Cardiac muscle cell (in vitro differentiated cells and primary cell): ENCODE measurements at places on chromosomes 11 and 22. TPM values are rescaled to one million over a fixed set of nuclear protein-coding genes. Genes with fewer than 3 reads are reported as not detected.

DNA sequence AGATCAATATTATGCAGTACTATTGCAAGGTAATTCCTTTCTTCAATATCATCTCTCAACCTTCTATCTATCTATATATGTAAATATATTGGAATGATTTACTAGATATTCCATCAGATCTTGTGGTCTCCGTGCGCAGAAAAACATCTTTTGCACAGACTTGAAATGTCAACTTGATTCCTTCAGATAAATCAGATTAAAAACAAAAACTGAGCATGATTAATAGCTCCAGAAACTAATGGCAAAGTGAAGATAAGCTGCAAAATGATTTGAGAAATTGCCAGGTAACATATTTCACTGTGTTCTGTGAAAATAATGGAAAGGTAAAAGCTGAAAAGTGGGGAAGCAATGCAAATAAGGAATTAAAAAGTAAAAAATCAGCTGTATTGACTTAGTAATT, 200.1 kb upstream of the CTSC start:
- DNase-seq, result no peak

The JAML gene
- not detected in 2 replicates for total RNA-seq

The GAB4 gene
- not detected in 2 replicates for total RNA-seq

DNA sequence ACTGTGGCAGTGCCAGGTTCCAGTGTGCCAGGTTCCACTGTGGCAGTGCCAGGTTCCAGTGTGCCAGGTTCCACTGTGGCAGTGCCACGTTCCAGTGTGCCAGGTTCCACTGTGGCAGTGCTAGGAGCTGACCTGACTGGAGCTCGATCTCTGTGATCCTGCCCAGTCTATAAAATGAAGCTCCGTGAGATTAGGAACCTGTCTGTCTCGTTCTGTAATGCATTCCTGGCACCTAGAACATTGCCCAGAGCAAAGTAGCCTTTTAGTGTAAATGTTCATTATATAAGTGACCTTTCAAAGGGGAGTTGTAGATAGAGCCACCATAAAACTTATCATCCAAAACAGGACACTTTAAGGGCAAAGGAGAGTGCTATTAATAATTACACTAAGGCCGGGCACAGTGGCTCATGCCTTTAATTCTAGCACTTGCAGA, 36.0 kb downstream of the ART5 start:
- DNase-seq, result no peak

DNA sequence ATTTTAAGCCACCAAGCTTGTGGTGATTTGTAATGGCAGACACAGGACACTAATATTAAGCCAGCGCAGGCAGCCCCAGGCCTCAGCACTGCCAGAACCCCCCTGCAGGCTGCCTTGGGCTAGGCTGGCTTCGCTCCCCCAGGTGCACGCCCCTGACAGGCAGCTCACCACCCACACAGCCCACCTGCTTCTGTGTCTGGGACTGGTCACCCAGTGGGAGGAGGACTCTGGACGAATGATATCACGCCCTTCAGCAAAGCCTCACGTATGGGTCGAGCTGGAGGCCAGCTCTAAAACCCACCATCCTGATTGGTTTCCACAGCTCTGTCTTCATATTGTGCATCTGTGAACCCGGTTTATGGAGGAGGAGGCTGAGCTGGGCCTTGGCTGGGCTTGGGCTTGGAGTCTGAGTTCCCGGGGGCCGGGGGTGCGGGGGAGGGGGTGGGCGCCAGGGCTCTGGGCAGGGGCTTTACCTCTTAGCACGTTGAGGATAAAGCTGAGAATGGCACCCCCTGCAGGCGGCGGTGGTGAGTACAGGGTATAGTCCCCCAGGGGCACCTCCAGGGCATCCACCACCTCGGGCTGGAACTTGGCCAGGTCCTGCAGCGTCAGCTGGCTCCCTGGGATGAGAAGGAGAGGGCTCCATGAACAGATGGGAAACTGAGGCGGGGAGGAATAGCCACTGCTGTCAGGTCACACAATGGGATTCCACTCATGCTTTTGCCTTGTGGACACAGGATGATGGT, 13.8 kb downstream of the GGT5 start:
- no peak for DNase-seq

The ADAMTS8 gene
- 3.1 and 6.6 TPM in 2 replicates for total RNA-seq

DNA sequence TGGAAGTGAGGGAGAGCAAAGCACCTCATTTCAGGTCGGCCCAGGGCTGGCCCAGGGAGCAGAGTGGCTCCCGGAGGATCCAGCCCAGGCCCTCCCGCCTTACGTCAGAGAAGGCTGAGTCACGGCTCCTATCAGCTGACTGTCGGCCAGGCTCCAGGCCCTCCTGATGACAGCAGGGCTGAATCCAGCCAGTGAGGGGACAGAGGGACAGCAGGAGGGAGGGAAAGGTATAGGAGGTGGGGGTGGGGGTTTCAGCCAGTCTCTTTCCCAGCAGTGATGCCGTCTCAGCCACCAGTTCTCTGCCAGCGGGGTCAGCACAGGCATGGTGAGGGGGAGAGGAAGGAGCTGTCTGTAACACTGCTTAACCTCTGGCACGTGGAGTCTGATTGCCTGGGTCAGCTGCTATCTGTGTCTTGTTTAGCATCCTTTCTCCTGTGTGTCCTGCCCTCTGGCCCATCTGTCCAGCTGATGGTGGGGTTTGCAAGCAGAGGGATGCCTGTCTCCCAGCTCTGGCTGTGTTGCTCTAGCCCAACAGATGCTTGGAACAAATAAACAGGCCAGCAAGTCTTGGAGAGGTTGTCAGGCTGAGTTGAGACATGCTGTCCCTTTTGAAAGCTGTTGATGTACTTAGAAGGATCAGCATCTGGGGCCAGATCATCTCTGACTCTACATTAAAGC, 74.0 kb downstream of the ADAMTS15 start:
- DNase-seq, result peak; percentile 97

- DNase-seq, result no peak
Measured at GRCh38 chr11:96284917-96285316, 58.1 kb downstream of the MAML2 start.

DNA sequence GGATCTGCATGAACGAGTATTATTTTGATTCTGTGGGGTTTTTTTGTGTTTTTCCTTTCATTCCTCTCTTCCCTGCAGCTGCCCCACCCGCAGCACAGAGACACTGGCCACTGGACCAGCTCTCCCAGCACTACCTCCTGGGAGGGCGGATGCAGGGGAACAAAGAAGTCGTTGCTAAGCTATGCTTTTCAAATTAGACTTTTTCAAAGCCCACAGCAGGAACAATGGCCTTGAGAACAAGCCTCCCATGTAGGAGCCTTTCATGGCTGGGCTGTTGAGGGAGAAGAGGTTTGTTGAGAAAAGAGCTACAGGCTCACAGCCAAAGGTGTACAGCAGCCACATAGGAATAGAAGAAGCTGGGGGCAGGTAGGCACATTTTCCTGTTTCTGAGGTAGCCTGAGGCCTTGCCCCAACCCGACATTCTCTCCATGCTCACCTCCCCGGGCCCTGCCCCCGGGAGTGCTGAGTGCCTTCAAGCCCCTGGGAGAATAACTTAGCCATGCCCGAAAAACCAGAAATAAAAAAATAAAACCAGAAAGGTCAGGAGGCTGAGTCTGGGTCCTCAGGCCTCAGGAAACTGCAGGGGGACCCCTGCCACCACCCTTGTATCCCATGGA, 20.5 kb upstream of the SYT12 start:
- no peak for DNase-seq

- DNase-seq, result no peak
Measured at GRCh38 chr22:48368975-48369525, 1458.6 kb downstream of the BRD1 start.

GRCh38 chr11:80722629-80723028, 1281.8 kb upstream of the TENM4 start:
- peak; percentile 77 for DNase-seq

- no peak for DNase-seq
Measured at GRCh38 chr11:112834277-112834755, 126.9 kb upstream of the NCAM1 start.

DNA sequence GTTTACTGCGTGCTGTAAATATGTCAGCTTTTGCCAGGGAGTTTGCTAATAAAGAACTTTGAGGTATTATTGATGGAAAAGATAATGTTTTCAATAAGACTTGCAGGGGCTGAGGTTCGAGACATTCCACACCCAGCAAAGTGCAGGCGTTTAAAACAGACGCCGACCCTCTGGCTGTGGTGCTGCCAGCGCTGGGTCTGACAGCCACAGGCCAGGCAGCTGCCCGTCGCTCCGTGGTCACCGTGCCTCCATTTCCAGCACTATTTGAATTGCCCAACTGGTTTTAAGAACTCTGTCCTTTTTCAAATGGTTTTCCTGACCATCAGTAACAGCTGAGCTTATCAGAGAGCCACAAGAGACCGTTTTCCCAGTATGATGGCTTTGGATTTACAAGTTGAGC, 28.1 kb upstream of the ALX4 start:
- no peak for DNase-seq

- DNase-seq, result no peak
Measured at GRCh38 chr11:120863359-120863758, 160.5 kb upstream of the TBCEL start.

The GLYATL2 gene
- not detected in 2 replicates for total RNA-seq

DNA sequence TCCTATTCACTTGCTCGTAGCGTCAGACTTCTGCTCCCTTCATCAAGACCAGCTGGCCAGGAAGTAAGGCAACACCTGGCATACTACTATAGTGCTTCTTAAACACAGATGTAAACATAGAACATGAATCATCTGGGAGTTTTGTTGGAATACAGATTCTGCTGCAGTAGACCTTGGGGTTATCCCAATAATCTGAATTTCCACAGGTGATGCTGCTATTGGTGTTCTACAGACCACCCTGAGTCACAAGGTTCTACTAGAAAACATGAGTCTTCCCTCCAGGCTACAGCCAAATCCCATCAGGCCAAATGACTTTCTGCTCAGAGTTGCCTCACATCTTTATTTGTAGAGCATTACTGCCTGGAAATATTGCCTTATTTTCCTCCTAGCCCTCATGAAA, 175.2 kb downstream of the NELL1 start:
- DNase-seq, result no peak

The KCNQ1OT1 gene
- 3.1 and 8.8 TPM in 2 replicates for total RNA-seq
